Substantia nigra (tissue), 51 donors: ENCODE measurements at places on chromosomes 11 and 22.

- DNase-seq, result no peak
These were observed 24.6 kb downstream of the ATXN10 start for GRCh38 chr22:45696227-45696626.

DNA sequence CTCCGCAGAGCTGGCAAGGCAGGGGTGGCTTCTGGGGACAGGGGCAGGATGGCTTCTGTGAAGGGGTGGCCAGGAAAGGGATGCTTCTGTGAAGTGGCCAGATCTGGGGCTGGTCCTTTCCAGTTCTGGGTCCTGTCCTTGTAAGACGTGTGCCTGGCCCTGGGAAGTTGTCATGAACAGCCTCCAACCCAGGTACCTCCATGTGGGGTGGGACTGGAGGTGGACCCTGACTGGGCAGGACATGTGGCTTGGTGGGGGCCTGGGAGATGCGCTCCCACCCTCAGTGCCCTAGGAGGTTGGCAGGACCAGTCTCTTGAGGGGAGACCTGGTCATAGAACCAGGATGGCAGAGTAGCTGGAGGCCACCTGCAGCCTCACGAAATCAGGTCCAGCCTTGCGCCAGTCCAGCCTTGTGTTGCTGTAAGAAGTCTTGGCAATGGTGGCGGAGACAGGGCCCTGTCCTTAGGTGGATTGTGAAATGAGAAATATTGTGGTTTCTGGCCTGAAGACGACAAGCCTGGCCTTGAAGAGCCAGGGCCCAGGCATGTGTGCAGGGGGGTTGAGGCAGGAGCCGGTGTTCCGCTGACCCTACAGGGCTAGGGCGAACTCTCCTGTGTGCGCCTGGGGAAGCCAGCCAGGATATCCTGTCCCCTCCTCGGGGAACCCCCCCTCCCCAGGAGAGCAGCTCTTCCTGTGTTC, 2.6 kb downstream of the KCNQ1 start:
- DNase-seq, result no peak

GRCh38 chr11:113998574-113998973, 23.7 kb downstream of the HTR3A start:
- no peak for DNase-seq

DNA sequence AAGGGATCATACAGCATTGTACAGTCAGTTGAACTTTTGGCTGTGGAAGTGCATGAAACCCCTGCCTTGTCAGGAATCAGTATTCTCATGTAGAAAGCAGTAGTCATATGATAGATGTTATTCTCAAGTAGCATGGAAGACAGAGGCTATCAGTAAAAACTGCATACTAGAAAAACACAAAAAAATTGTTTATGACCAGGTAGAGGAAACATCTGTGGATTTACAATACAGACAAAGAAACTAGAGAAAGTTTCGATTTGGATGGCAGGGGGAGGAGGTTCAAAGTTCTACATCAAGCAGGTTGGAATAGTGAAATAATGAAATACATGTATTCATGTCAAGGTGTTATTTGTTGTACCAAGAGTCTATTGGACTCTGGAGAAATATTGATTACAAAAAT, 212.3 kb upstream of the DDI1 start:
- DNase-seq, result no peak

DNA sequence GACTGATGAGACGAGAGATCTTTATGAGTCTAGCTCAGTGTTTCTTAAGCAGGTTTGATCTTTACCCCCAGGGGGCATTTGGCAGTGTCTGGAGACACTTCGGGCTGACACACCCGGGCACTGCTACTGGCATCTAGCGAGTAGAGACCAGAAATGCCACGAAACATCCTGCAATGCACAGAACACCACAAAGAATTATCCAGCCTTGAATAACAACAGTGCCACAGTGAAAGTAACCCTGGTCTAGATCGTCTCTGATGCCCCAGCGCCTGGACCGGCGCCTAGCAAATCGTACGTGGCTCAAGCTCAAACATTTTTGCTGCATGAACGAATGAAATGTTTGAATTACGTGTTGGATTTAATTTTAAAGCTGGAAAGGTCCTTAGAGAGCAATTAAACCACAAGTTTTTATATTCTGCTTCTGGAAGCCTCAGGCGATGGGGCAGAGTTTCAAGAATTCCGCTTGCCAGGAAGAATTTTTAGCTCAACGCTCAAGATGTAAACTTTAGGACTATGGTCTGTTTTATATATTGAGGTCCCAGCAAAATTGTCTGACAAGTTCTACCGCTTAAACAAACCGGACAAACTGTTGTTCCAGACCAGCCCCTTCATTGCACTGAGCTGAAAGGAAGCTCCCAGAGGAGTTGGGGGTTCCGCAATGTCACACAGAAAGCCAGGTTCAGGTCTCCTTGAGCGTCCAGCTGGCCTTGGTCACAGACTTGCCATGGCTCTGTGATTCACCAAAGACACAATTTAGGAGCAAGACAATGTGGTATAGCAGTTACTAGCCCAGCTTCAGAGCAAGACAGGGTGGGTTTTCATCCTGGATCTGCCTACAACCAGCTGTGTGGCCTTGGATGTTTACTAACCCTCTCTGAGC, 44.2 kb upstream of the SMTN start:
- no peak for DNase-seq

DNA sequence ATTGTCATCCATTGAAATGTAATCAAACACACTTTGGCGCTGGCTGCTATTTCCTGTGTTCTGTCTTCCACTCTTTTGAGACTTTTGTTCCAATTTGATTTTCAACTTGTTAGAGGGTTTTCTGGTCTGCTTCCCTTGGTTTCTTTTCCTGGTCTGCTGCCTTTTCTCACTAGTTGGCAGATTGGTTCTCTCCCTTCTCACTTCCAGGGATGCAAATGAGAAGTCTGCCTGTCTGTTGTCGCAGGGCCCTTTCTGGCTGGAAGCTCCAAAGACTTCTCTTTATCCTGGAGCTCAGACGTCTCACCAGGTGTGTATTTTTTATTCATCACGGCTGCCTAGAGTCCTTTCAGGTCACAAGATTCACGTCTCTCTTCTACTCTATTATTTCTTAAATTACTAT, 84.0 kb downstream of the RPS6KA4 start:
- DNase-seq, result no peak

DNA sequence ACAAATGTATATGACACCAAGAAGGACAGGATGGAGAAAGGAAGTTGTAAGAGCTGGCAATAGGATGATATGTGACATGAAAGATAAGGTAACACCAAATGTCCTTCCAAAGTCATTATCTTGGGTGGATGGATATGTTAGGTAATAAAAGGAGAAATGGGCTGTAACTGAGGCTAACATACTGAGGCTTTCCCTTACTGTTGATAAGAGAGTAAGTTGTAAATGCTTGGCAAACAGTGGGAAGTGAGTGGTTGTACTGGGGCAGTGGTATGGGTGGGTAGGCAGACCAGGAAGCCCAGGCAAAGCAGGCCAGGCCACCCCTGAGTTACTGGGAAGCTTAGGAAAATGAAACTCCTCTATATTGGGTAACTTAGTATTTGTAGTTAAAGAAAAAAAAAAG, 73.7 kb downstream of the ARHGAP42 start:
- DNase-seq, result no peak

DNA sequence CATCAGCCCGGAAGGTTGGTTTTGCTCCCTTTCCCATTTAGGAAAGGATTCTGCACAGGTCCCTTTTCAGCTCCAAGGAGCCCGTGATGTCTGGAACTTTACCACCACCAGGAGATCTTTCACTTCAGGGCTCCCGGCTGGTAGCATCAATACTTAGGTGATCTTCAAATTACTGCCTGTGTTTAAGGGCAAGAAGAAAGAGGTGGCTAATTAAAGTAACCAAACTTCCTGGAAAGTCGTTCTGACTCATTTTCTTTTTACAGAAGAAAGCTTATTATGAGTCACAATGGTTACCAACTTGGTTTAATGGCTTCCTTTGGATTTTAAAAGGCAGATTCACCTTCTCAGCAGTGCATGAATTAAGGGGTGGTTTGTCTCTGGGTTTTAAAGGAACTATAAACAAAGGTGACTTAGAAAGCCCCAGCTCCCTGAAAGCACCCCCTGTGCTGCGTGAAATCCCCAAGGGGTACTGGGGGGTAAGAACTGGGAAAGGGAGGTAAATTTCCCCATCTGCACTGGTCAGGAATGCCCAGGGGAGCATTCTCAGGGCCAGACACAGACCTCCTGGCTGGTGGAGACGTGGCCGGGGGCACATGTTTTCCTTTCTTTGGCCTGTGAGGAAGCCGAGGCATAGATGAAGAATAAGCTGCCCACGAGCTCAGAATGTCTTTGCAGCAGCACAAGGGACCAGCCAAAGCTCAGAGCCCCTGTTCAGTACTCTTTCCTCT, 8.8 kb downstream of the POU2F3 start:
- no peak for DNase-seq

DNA sequence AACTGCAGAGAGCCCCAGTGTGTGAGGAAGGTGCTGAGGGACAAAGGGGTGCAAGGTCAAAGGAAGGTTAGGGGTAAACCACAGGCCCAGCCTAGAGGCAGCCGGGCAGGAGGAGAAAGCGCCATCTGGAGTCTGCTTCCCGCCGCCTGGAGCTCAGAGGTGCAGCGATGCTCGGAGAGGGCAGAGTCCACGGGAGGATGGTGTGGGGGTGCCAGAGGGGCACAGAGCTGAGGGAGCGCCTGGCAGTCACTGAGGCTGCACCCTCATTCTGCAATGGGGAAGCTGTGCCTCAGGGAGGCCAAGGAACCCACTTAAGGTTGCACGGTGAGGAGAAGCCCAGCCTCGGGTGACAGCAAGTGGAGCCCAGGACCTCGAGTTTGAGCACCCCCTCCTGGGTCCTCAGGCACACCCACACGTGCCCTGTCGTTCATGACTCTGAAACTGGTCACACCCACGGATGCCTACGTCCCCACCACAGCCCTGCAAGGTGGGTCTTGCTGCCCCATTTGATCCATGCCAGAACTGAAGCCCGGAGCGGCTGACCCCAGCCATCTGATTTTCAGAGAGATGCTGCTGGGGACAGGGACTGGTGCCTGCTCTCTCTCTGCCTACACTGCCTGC, 1.6 kb downstream of the IL2RB start:
- no peak for DNase-seq

GRCh38 chr11:119585043-119585781, 143.8 kb downstream of the NECTIN1 start:
- DNase-seq, result no peak

DNA sequence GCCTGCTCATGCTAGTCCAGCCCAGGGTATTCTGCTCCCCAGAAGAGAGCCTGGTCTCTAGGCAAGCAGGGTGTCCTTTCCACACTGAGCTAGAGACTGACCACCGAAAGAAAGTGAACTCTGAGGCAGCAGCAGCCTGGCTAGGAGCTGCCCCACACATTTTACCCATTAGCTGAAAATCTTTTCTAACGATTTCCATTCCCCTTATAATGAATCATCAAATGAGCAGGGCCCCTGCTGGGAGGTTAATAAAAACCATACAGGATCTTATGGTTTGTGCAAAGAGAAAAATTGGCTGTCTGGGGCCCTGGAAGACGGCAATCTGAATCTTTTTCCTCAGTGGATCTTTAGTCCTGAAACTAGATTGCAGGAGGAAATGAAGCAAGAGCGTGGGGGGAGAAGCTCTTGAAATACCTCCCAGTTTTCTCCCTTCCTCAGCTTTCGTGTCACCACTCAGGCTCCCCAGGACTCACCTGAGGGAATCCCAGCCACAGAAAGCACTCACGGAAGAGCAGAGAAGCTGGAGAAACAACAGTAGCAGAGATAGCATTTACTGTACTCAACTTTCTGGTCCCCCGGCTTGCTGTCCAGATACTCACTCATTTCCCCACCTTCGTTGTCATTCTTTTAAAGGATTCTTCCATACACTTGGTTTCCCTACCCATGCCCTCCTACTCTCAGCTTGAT, 74.7 kb upstream of the CD44 start:
- DNase-seq, result no peak
